Activated naive CD4-positive, alpha-beta T cell treated with anti-CD3 and anti-CD28 coated beads, Interleukin-2, amount 10 ng/mL, durations not matched to agents 7 days and 5 days (primary cell): ENCODE measurements at places on chromosomes 12 and 14.

DNA sequence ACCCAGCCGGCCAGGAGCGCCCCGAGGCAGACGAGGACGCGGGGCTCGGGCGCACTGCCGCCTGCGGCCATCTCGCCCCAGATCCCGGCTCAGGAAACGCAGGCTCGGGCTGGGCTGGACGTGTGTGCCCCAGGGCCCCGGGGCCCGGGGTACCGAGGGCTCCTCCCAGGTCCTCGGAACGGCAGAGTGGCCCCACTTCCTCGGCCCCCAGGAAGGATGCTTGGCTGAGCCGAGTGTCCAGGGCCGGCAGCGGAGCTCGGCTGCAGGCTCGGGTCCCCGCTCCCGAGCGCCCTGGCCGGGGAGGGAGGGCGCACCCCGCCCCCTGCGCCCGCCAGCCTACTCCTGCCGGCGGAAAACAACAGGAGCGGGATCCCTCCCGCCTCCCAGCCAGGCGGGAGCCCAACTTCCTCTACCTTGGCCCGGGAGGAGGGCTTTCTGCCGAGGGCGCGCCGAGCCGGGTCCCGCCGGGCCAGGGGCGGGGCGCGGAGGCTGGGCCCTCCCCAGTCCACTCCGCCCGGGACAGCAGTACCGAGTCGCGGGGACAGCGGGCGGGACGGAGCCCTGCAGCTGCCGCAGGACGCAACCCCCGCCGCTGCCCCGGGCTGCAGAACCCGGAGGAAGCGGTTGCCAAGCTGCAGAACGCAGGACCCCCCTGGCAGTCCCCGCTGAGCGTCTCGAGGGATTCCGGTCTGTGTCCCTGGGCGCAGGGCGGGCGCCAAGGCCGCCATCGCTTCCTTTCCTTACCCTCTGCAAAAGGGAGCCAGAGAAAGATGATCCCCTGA is at the start of gene VSIG10:
Gene VSIG10, minus strand, starts transcription at position 411 of the 782 bp plus-strand sequence. Its CDS starts 340 bp downstream, at position 71.
- DNase-seq: peak; percentile 46

DNA sequence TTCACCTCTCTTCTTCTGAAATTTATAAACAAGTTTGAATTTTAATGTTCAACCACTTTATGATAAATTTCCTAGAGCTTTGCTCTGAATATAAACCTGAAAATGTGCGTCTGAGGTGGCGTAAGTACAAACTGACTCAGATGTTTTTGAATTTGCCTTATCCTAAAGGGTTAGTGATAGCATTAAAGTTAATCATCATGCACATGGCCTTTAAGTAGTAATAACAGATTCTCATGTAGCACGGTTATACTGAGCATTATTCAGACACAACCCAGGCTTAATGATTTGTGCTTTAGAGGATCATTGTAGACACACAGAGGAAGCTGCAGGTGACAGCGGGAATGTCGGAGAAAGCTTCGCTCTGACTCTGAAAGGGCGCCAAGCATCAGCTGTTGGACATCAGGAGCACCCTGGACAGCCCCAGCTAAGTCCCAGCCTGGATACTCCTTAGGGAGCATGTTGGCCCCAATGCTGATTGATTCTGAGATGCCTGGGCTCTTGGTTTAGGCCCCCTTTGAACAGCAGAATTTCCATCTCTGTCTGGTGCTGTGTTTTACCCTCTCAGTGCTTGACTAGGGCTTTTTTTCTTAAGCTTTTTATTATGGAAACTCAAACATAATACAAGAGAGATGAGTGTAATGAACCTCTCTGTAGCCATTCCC is 91.1 kb downstream of the PLXNC1 start:
- no peak for DNase-seq

DNA sequence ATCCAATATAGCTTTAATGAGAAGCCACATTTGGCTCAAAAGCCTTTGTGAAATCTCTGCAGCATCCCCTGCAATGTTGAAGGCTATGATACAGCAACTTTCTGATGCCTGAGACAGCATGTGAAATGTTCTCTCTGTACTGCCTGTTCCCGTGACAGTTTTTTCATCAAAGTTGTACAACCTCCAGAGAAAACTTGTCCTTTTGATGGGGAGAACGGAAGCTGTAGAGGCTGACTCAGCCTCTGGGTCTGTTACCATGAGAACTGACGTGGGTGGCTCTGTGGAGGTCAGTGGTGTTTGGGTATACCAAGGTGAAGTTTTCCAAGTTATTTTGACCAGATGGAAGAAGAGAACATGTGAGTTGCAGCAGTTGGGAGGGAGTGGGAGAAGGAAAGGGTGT is 17.0 kb downstream of the SLC4A8 start:
- DNase-seq: peak; percentile 32

DNA sequence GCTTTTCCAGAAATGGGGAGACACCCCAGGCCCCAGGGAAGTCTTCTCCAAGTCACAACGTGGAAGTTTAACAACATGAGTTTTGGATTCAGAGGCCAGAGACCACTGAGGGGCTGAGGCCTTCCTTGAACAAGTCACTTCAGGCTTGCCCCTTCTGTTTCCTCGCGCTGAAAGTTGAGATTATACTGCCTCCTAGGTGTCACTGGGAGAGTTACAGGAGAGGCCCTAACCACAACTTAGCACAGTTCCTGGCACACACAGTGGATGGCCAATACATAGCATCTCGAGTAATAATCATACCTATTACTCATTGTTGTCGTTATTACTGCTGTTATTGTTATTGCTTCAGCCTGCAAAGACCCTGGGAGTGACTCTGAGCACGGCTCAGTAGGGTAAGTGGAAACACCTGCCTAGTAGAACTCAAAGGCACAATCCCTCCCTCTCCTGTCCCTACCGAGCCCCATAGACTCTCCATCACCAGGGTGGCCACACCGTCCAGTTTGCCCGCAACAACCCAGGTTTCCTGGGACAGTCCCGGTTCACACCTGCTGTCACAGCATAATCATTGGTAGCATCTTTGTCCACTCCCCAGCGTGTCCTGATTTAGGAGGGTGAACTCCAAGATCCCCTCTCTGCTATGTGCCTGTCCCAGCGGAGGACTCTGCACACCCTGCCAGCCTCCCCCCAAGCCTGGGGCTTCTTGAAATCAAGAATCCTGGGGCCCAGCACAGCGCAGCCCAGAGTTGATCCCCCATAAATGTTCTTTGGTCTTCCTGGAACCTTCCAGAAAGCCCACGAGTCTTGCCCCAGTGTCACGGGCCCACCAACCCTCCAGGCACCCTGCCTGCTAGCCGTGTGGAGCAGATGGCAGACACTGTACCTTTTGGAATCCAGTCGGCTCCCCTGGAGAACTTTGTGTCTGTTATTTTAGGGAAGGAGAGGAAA is 85.0 kb downstream of the SYNE3 start:
- no peak for DNase-seq

- no peak for DNase-seq
Measured at GRCh38 chr14:72909163-72909562, 15.3 kb upstream of the DPF3 start.

GRCh38 chr12:109717390-109718357 is 4.0 kb downstream of the FAM222A start:
- DNase-seq: no peak

- no peak for DNase-seq
Measured at GRCh38 chr14:69617796-69618195, 6.4 kb downstream of the SUSD6 start.

GRCh38 chr12:92370828-92371227 is 225.2 kb upstream of the BTG1 start:
- no peak for DNase-seq

DNA sequence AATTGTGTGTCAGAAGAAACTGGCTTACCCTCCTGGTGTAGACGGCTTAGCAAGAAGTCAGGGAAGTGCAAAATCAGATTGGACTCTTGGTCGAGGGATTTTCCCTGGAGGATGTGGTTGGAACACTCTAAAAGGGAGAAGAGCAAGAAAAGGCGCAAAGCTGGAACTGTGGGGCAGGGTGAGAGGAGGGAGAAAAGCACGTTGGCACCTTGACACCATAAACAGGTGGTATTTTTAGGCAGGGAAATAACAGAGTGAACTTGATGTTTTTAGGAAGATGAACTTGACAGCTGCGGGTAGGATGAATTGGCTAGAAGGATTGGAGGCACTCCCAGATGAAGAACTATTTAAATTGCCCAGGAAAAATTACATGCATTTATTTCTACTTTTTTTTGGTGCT is 67.7 kb downstream of the HCAR2 start:
- DNase-seq: no peak

- DNase-seq: no peak
Measured at GRCh38 chr12:168763-169525, 45.0 kb downstream of the SLC6A12 start.

DNA sequence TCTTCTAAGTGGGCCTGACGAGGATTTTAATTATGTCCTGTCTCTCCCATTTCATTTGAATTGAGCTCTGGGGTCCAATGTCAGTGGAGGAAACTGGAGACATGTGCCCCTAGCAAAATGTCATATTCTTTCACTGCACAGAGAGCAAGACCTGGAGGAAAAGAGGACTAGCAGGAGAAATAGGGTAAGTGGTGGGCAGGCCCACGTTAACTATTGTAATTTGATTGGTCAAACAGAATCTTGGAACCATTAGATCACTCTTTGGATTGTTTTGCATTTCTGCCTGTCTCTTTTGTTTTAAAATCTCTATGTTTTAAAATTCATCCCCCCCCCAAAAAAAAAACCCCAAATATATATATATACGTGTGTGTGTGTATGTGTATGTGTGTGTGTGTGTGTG is 113.9 kb upstream of the PELI2 start:
- no peak for DNase-seq

GRCh38 chr14:68576031-68576430 is 216.8 kb downstream of the ZFP36L1 start:
- DNase-seq: no peak

- no peak for DNase-seq
Measured at GRCh38 chr12:76694369-76694768, 69.5 kb upstream of the ZDHHC17 start.

- DNase-seq: no peak
Measured at GRCh38 chr12:53074999-53075370, 4.2 kb downstream of the SPRYD3 start.

DNA sequence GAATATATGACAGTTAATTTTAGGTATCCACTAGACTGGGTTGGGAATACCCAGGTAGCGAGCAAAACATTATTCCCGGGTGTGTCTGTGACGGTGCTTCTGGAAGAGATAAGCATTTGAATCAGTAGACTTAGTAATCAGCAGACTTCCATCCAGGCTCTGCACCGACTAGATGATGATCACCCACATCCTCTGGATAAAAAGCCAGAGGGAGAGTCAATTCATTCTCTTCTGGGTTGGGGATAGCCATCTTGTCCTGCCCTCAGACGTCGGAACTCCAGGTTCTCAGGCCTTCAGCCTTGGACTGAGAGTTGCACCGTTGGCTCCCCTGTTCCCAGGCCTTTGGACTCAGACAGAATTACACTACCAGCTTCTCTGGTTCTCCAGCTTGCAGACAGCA is 168.0 kb downstream of the PHLDA1 start:
- DNase-seq: no peak

DNA sequence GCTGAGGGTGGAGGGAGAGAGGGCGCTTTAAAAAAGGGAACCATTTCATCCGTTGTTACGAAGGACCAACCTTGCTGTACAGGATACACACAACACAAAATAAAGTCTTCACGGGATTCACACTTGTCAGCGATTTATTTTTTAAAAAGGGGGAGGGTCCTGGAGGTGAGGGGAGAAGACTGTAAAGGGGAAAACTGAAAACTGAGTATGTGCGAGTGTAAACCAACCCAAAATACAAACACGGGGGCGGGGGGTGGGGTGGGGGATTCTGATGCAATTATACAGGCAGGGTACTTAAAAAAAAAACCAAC is 499 bp upstream of the PRKAG1 start:
- no peak for DNase-seq

- DNase-seq: peak; percentile 32
Measured at GRCh38 chr12:104510145-104510872, 53.6 kb downstream of the CHST11 start.

DNA sequence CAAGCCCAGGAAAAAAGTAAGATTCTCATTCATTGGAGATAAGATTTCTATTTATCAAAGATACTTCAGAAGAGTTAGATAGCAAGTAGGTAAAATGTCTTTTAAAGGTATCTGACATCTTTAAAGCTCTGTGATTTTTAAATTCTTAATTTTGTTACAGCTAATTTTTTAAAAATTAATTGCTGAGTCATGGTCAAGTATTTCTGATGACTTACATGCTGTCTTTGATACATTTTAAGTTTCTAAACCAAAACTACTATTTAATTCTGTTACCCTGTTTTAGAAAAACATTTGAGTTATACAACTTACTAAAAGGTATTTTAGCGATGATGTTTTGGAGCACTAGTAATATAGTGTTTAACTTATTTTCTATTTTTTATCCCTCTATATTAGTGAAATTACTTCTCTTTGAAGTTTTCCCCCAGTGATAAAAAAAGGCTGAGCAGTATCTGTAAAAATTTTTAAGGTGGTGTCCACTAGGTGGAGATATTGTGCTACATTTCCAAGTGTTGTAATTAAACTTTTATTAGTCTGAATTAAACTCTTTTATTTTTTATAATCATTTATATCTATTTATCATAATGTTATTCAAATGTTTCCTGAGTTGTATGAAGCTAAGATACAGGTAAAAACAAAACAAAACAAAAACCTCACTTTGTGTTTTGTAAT is 11.5 kb downstream of the ALG10 start:
- DNase-seq: no peak
